ENCODE measurements at places on chromosomes 1 and 21.
A peak's percentile ranks its signal among the peaks of the same experiment; 100 is the strongest.

DNA sequence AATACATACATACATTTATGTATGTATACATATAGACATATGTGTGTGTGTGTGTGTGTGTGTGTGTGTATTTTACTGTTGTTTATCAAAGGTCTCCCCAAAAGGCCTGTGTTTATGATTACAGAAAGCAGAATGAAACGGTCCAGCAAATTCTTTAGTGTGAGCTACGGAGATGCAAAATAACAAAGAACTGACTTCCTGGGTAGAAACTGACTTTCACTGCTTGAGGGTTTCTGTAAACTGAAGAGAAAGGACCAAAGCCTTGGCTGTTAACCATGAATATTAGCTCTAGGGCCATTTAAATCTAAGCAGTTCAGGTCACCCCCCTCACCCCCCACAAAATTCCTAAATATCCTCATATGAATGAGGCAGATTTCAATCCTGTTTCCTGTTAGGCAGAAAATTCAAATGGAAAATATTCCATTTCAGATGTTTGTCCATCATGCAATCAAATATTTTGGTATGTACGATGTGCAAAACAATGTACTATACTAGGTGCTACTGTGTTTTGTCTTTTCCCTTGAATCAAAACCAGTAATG lies 213.2 kb downstream of the TGFB2 start:
- DNase-seq = no peak

- DNase-seq = no peak
Measured at GRCh38 chr1:97562081-97562480, 358.8 kb downstream of the DPYD start.

DNA sequence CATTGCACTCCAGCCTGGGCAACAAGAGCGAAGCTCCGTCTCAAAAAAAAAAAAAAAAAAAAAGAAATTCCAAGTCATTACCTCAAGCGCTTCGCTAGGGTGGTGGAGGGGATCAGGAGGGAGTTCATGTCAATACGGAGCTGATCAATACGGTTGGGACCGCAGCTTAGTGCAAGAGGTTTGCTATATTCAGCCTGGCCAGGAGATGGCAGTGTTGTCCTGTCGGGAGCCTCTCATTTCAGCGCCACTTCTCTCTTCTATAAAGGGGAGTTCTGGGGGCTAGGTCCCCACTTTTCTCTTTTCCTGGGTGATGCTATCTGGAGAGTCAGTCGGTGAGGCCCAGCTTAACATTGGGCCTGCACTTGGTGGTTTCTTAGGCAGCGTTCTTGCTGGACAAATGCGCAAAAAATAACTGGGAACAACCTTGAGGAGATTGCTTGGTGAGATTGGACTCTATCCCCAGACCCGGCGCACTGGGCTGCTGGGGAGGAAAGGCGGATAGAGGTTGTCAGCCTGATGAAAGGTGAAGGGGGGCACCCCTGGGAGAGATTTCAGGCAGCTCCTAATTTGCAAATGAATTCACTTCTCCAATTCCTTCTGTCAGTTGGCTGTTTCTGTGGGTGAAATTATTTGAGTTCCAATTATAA lies 40.4 kb downstream of the KIAA0040 start:
- DNase-seq = peak; percentile 78

DNA sequence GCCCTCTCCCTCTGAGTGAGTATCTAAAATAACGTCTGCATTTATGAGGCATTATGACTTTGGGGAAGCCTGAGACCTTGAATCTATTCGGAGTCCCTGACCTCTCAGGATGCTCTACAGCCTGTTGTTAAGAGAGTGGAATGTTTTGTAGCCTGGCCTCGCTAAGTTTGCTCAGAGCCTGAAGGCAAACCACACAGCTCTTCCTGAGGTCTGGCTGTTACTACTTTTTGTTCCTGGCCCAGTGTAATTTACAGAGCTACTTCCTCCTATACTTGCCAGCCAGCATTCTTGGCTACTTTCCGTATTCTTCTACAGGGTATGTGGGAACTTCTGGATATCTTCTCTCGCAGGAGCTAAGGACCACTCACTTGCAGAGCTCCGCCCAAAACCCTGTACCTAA lies 3.6 kb upstream of the ZMYM4 start:
- no peak for DNase-seq

DNA sequence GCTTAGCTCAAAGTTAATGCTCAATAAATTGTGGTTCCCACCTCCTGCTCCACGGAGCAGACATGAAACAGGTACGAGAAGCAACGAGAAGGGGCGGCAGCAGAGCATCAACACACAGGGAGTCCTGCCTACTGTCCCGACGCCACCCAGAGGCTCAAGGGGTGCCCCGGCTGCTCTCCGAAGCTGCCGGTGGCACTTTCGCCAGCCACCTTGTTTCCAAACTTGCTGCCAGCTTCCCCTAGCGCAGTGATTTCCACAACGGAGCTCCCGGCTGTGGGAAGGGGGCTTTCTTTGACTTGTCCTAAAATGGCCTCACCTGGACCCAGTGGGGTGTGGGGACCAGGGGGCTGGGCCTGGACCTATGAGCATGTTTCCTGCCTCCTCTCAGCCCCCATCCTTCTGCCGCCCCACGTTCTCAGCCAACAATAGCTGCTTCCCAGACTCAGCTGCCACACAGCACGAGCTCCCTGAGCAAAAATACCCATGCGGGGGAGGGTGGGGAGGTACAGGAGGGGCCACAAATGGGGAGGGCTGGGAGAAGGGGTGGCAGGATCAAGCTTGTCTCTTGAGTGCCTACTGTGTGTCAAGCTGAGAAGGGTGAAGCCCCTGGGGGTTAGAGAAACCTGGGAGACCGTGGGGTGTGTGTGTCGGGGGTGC lies 35.6 kb upstream of the ECE1 start:
- no peak for DNase-seq

DNA sequence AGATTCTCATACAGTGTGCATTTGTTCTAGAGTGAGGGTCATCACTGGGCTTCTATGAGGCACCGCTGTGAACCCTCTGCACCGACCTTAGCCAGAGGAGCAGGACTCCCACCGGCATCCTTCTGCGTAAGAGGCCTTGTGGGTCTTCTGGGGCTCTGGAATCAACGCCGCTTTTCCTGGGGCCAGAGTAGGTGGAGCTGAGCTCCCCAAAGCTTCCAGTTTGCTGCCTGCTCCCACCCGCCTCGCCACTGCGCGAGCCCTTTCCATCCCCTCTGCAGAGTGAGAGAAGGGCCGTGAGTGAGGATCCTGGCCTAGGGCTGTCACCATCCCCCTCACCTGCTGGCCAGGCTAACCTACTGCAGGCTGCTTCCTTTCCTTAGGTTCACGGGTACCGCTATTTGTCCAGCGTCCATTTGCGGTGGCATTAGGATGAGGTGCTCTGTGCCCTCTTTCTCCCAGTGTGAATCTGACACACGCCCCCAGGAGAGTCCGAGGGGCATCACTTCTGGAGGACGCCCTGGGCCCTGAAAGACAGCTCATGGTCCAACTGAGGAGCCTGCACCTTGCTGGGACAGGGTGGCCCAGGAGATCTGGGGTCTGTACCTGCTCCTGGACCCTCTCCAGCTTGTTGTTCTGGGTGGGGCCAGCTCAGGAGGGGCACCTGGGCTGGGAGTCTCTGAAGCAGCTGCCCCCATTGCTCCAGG lies 36.2 kb downstream of the UMODL1 start:
- DNase-seq = no peak

GRCh38 chr1:210855440-210855839 lies 278.5 kb downstream of the KCNH1 start:
- DNase-seq = no peak

DNA sequence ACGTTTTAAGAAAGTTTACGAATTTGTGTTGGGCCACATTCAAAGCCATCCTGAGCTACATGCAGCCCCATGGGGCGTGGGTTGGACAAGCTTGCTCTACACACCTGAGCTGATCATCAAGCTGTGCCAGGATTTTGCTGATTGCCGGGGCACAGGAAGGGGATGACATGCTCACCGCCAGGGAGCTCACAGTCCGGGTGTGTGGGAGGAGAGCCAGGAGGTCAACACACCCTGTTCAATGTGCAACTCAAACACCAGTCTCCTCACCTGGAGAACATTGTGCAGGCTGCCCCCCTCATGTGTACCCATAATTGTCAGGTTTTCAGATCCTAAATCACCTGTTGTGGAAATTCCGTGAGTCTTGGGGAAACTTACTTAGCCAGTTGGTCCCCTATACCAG lies 969 bp downstream of the CYP4A11 start:
- no peak for DNase-seq

DNA sequence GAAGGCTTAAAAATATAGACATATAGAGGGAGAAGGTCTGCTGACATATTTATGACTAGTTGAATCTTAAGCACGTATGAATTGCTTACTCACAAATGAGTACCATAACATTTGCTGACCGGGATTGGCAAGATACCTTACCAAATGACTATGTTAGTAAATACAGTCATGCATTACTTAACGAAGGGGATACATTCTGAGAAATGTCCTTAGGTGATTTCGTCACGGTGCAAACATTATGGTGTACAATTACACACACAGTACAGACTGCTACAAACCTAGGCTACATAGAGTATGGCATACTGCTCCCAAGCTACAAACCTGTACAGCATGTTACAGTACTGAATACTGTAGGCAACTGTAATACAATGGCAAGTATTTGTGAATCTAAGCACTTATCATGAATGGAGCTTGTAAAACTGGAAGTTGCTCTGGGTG lies 19.4 kb upstream of the UBE2U start:
- no peak for DNase-seq

DNA sequence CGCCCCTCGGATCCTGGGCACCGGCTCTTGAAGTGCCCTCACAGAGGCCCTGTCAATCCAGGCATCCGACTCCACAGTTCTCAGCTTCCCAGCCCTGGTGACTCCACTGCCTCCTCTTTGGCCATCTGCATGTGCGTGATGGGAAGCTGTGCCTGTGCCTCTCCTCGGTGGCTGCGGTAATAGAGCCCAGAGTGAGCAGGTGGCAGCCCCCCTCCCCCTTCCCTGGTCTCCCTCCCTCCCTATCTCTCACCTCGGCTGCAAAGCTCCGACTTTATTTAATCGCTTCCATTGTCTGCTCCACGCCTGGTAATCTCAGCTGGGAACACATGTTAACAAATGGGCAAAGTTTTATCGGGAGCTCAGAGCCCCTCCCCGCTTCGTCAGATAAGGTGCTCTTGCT lies 91.9 kb downstream of the IGSF21 start:
- no peak for DNase-seq

DNA sequence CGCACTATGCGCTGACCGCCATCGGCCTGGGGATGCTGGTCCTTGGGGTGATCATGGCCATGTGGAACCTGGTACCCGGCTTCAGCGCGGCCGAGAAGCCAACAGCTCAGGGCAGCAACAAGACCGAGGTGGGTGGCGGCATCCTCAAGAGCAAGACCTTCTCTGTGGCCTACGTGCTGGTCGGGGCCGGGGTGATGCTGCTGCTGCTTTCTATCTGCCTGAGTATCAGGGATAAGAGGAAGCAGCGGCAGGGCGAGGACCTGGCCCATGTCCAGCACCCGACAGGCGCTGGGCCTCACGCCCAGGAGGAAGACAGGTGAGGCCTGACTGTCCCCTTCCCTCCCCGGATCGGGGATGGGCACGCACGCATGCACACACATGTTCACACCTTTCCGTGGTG lies 31.9 kb upstream of the FHAD1 start:
- no peak for DNase-seq

- no peak for DNase-seq
Measured at GRCh38 chr1:68321084-68321685, 88.9 kb upstream of the WLS start.

- no peak for DNase-seq
Measured at GRCh38 chr1:14055442-14056223, 355.6 kb downstream of the PRDM2 start.

Measured in natural killer cell treated with Interleukin-12 subunit alpha and Interleukin-12 subunit beta and Interleukin-15 and Interleukin-18, amount 100 ng/mL, for 72 hours (primary cell).